ENCODE measurements at places on chromosomes 1 and 21.

GRCh38 chr1:193513032-193513431 is 326.6 kb upstream of the B3GALT2 start:
- DNase-seq, result no peak

DNA sequence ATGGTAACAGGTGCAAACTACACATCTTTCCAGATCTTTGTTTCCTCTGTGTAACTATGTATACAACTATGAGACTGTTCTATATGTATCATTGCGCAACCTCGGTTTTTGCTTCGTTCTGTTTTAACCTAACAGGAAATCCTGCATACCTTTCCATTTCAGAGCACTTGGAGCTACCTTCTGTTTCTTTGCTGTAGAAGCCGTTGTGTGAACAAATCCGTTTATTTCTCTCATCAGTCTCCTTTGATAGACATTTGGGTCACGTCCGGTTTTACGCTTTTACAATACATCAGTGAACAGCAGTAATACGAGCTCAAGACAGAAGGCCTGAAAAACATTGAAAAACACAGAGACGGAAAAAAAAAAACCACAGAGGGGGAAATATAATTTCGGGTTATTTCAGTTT is 10.5 kb downstream of the ATP5IF1 start:
- DNase-seq, result no peak

DNA sequence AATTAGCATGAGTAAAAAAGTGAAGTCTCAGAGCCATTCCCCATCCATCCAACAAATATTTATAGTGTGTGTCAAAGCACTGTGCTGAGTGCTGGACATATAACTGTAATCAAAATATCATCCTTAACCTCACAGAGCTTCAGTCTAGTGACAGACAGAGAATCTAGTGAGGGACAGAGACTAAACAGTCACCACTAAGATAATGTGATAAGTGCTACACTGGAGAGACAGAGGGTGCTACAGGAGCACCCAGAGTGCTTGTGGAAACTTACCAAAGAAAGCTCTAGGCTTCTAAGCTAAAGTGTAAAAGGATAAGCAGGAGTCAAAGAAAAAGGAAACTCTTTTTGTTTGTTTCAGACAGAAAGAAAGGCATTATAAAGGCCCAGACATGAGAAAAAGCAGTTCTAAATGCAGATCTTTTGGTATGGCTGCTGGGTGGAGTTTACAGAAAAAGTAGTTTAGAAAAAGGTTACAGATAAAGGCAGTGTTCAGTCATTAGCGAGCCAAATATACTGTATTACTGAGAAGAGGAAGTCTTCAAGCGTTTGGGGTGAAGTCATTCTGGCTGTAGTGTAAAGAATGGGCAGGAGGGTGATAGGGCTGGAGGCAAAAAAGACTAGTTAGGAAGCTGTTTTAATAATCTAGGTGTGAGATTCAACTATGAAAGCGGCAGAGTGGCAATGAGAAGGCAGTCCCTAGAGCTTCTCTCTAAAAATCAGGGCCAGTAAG is 83.8 kb downstream of the SCMH1 start:
- no peak for DNase-seq

GRCh38 chr1:7389201-7389905 is 381.7 kb upstream of the VAMP3 start:
- DNase-seq, result no peak

GRCh38 chr1:23774174-23774880 is 3.9 kb upstream of the PITHD1 start:
- no peak for DNase-seq

- no peak for DNase-seq
These were observed at the start of gene PDPN for GRCh38 chr1:13583595-13583965. TSS of gene PDPN (plus strand) at chr1:13583832. CDS start at chr1:13584034, 202 bp downstream.

DNA sequence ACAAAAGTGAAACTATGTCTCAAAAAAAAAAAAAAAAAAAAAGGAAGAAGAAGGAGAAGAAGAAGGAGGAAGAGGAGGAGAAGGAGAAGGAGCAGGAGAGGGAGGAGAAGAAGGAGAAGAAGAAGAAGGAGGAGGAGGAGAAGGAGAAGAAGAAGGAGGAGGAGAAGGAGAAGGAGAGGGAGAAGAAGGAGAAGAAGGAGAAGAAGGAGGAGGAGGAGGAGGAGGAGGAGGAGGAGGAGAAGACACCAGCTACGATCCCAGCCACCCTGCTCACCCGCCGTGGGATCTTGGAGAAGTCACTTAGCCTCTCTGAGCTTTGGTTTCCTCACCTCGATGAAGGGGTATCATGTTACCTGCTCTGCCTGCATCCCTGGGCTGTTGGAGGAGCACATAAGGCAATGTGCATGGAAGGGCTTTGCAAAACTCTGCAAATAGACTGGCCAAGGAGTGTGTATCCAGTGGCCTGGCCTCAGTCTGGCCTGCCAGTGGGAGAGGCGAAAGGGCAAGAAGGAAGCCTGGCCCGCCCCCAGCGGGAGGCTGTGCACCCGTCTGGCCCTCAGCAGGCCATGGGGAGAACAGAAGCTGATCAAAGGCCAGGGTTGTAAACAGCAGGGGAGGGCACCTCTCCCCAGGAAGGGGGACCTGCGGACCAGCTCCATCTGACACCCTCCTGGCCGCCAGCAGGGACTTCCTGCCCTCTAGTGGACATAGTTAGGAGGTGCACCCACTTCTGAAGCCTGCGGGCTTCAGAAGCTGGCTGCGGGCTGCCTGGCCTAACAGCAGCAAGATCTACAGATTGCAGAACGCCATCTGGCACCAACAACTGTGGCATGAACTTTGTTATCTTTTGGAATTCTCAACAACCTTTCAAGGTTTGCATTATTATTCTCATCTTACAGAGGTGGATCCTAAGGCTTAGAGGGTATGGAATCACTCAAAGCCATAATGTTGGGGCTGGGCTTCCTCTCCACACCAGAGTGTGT is 19.2 kb upstream of the CDK18 start:
- DNase-seq, result peak; percentile 30

DNA sequence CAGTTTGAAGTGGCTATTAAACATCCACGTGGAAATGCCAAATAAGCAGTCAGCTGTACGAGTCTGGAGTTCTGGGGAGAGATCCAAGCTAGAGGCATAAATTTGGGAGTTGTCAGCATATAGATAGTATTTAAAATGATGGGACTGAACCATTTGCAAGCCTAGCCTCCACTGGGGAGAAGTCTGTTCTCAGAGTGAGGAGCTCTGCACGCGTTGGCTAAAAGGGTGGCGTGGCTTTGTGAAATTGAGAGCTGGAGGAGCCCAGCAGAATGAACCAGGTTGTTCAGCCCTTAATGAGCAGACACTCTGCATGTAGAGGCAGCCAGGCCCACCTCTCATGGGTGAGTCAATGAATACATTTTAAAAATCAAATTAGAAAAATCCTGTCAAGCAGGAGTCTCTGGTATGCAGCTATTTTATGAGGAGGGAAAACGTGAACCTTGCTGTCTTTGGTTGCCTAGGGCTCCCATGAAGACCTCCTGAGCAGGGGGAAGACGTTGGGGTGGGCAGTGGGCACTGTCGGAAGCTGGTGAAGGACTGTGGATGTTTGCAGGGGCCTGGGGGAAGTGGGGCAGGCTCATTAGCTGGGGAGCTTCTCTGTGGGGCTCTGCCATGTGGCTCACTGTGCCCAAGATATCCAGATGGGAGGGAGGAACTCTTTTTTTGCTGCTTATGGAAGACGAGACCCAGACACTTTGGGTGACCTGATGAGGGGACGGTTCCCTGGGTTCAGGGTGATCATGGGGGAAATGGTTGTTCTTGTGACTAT is 18.8 kb downstream of the TMCC2 start:
- no peak for DNase-seq

GRCh38 chr1:41735631-41736260 is 183.0 kb downstream of the HIVEP3 start:
- DNase-seq, result no peak

- DNase-seq, result no peak
These were observed 22.3 kb upstream of the AGO1 start for GRCh38 chr1:35860696-35861095.

DNA sequence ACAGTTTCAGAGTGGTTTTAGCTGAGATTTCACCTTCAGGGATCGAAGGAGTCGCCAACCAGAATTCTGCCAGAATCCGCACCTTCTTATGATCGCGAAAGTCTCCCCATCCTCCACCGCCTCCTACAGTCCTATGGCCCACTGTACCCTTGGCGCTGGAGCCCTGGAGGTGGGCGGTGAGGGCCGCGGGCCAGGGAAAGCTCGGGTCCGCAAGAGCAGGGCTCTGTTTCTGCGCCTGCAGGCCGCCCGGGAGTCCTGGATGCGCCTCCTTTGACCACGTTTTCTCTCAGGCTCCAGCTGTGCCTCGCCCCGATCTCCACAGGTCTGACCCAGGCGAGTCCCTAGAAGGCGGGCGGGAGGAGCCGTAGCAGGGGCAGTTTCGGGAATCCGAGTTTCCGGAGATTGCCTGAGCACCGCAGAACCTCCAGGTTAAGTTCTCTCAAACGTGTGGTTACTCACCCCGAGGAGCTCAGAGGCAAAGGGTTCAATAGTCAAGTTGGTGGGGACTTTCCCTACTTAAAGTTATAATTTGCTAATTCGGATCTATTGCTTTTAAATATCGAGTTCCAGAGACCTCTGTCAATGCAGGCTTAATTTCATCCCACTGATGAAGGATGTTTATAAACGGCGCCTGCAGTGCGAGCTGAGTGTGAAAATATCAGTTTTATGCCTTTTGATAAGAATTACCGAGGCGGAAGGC is 3.2 kb upstream of the LHX8 start:
- no peak for DNase-seq

DNA sequence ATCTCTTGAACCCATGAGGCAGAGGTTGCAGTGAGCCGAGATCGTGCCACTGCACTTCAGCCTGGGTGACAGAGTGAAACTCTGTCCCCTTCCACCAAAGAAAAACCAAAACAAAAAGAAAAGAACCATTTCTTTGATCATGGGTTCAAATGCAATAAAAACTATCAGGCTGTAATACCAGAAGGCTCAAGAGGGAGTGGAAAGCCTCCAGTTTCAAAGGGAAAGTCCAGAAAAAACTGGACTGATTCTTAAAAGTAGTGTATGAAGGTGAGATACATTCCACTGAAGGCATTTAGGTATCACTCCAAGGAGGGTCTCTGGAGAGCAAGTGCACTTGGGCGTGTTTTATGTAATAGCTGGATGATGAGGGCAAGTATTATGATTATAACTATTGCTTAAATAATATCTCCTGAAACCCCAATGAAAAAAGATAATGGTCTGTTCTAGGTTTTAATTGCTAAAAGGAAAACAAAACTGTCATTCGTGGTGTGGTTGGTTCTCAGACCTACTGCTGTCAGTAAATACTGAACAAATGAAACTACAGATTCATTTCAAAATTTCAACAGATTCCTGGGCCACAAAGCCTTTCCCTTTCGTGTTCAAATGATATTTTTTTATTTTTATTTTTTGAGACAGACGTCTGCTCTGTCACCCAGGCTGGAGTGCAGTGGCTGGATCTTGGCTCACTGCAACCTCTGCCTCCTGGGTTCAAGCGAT is 6.0 kb upstream of the CAMTA1 start:
- DNase-seq, result no peak

GRCh38 chr1:108038653-108039236 is 73.8 kb upstream of the VAV3 start:
- no peak for DNase-seq
